Stimulated activated CD8-positive, alpha-beta memory T cell treated with anti-CD3 and anti-CD28 coated beads, Interleukin-15, amount 100 ng/mL, for 24 hours (primary cell): ENCODE measurements at places on chromosomes 6 and 20.

GRCh38 chr20:56171087-56172012 lies 77.2 kb upstream of the MC3R start:
- no peak for DNase-seq

DNA sequence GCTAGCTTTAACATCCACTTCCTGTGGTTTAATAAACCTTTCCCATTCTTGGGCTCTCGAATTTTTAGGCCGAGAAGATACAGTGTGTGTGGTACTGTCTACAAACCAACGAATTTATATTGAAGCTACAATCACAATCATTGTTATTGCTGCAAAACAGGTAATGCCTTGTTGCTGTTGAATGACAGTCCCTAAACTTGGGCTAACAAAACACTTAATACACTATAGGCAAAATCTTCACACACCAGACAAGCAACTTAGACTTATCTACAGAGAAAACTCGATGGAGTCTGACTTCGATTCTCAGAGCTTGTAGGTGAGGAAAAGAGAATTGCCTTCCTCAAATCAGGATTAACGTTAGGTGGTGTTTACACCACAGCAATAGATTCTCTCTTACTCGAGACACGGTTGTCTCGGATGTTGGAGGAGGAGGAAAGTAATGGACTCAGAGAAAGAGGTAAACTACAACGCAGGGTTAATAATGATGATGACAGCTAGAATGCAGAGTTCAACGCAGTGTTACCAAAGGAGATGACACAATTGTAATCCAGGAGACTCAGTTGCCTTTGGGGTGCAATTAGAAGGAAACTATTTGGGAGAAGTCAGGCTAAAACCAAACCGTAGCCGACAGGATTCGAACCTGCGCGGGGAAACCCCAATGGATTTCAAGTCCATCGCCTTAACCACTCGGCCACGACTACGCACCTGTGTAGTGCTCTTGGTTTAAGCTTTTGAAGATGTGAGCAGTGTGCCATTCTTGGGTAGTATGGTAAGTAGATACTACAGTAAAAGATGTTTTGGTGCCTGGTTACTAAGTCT lies 32.5 kb upstream of the ZNF184 start:
- DNase-seq = peak; percentile 21

GRCh38 chr20:2122936-2123335 lies 21.3 kb downstream of the STK35 start:
- DNase-seq = no peak

DNA sequence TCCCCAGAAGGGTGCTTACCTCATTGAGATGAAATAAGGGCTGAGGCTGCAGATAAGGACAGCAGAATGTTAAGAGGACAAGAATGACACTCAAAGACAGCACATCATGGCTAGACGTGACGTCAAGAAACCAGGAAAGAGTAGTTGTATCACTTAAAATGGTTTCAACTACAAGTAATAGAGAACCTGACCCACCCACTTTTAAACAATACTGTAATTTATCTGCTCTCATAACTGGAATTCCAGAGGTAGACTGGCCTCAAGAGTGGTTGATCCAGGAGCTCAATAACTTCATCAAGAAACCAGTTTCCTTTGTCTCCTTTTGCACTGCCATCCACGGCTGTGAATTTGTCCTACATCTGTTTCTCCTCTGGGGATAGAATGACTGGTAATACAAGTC lies 187.1 kb downstream of the EYA4 start:
- DNase-seq = no peak

DNA sequence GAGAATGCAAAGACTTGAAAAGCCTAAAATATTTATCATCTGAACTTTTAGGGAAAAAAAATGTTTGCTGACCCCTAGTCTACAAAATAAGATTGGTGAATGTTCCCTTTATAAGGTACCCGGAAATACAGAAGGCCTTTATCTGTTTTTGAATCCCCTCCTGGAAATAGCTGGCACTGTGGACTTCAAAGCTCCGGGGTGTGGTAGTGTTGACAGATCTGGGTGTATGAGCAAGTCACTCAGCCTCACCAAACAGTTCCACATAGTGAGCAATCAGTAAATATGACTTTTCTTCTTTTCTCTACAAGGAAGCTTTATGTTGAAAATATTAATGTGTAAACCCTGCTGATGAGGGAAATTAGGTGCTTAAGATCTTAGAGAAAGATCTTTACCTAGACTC lies 29.2 kb upstream of the HTR1B start:
- no peak for DNase-seq

- no peak for DNase-seq
These were observed 115.5 kb downstream of the ADGRG6 start for GRCh38 chr6:142417331-142417750.

DNA sequence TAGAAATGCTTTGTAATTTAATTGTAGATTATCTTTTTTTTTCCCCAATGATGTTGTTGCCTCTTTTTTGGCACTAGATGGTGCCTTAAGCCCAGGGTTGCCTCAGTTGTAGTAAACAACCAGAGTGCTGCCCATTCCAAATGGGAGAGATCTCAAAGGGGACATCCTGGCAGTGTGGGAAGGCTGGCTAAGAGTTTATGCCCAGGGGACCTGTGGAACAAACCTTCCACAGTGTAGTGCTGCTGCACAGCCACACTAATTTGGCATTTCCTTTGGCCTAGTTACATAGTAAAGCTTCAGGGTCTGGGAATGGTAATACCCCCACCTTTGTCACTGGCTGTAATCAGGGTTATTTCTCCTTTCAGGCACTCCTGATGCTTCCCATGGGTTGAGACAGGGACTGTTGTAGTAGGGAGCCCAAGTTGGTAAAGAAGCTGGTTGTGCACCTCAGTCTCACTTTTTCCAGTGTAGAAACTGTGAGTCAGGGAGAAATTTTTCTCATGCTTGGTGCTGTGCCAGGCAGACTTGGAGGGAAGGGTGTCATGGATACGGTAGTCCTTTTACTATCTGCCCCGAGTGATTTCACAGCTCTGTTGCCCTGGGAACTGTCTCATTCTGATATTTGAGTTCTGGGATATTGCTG lies 177.8 kb upstream of the ECI2 start:
- DNase-seq = no peak

DNA sequence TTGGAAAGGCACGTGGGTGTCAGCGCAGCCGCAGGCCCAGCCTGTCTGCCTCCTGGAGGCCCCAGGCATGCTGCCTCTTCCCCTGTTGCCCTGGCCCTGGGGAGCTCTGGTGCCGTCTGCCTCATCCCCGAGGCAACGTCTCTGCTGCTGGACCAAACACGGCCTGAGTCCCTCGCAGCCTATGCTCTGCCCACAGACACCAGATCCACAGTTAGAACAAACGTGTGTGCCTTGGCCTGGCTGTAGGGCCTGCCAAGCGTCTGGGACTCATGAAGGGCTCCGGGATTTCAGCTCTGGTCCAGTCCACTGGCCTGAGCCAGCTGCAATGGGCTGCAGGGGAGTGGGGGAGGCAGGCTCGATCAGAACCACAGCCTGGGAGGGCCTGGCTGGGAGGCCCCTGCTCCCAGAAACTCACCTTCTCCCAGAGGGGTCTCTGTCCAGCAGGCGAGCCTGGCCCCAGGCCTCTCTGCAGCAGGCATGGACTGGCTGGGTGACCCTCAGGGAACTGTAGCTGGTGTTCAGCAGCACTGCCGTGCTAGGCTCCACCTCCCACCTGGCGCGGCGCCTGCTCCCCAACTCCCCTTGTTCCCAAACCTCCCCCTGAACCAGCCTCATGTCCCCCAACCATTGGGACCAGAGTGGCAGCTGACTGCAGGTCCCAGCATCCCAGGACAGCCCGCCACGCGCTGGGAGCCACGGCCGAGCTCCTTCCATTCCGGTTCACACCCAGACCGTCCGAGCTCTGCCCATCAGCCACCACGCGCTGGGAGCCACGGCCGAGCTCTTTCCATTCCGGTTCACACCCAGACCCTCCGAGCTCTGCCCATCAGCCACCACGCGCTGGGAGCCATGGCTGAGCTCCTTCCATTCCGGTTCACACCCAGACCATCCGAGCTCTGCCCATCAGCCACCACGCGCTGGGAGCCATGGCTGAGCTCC lies 197.0 kb downstream of the DLL1 start:
- DNase-seq = no peak

- no peak for DNase-seq
These were observed 36.5 kb downstream of the SYTL3 start for GRCh38 chr6:158686311-158686710.

DNA sequence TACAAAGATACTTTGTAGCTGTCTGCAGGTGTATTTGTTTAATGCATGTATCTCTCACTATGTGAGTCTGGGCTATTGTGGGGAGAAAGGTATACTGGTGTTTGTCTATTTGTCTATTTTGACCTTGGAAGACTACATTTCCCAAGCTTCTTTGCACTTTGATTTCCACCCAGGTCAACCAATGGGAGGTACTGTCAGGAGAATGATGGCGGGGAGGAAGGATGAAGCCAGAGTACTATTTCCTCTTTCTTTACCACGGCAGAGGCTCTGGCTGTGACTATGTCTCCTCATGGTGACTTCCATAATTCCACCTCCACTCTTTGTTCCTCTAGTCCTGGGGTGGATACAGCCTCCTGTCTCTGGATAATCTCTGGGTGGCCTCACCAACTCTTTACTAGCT lies 23.1 kb downstream of the LBP start:
- DNase-seq = no peak

GRCh38 chr6:110475066-110475653 lies 1.3 kb downstream of the SLC22A16 start:
- DNase-seq = no peak

- DNase-seq = no peak
These were observed at the start of gene LIME1 for GRCh38 chr20:63735859-63736718. Gene LIME1 (plus strand): TSS chr20:63736664. CDS start chr20:63737550, 886 bp downstream.
